Endothelial cell of coronary artery (primary cell): ENCODE measurements at places on chromosomes 2 and 18. TPM values are rescaled to one million over a fixed set of nuclear protein-coding genes. Genes with fewer than 3 reads are reported as not detected.

The CIB4 gene
- not detected in 2 replicates for total RNA-seq

The DAW1 gene
- 6.6 and 15.2 TPM in 2 replicates for total RNA-seq

The FLACC1 gene
- total RNA-seq, result 0.36 and 1.0 TPM in 2 replicates

The ST6GAL2 gene
- total RNA-seq, result 0.09 TPM in 1 of 2 replicates, not detected in the other

The SEMA4C gene
- total RNA-seq, result 17.2 and 18.2 TPM in 2 replicates
